ENCODE measurements at places on chromosomes 12 and 14.

- peak; percentile 27 for DNase-seq
These were observed 21.9 kb upstream of the ADIPOR2 start for GRCh38 chr12:1668833-1669543.

GRCh38 chr12:5512601-5512970, 80.7 kb downstream of the NTF3 start:
- DNase-seq: no peak

DNA sequence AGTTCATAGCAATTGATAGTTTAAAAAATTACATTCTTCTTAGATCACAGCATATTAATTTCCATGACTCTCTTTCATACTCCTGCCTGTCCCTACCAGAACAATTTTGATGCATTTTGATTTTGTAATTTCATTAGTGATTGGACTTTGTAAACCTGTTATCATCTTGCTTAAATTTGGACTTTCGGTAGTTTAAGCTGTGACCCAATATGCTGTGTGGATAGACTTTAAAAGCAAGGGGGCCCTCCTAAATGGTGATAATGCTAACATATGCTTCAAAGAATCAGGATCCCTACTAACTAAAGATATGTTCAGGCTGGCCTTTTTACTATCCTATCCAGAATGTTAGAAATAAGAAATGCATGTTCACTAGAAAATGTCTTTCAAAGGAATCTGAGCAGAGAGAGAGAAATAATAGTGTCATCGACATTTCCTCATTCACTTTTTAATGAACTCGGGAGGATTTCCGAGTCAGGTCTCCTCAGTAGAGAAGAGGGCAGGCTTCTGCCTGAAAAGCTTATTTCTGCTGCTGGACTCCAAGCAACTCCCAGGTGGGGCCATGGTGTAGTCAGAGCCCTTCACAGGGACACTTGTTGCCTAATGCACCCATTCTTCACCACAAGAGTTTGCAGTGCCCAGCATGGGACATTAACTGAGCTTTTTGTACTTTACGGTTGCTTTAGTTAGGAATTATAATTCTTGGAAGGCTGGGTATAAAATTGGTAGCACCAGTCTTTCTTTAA, 16.7 kb downstream of the SLC38A4 start:
- DNase-seq: no peak

- DNase-seq: no peak
These were observed 201.9 kb downstream of the AACS start for GRCh38 chr12:125267114-125267513.

DNA sequence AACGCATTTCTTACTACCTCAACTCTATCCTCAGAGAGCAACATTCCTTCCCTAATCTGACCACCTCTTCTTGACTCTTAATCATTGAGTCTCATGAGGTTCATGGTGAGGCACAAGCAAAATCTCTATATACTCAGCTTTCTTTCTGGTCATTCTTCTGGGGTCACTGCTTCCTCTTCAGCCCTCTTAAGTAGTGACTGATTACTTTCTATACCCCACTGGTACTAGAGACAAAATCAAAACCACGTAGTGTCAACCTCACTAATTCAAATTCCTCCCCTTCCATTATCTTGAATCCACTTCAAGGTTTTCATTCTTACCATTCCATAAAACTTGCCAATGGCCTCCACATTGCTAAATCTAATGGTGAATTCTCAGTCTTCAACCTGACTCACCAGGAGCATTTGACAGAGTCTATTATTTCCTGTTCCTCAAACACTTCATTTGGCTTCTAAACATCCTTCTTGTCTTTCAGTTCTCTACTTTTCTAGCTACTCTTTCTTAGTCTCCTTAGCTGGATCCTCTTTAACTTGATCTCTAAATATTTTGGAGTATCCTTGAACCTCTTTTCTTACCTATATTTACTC, 6.8 kb downstream of the WDHD1 start:
- no peak for DNase-seq

GRCh38 chr14:21055432-21056117, 2.0 kb upstream of the RNASE8 start:
- no peak for DNase-seq

DNA sequence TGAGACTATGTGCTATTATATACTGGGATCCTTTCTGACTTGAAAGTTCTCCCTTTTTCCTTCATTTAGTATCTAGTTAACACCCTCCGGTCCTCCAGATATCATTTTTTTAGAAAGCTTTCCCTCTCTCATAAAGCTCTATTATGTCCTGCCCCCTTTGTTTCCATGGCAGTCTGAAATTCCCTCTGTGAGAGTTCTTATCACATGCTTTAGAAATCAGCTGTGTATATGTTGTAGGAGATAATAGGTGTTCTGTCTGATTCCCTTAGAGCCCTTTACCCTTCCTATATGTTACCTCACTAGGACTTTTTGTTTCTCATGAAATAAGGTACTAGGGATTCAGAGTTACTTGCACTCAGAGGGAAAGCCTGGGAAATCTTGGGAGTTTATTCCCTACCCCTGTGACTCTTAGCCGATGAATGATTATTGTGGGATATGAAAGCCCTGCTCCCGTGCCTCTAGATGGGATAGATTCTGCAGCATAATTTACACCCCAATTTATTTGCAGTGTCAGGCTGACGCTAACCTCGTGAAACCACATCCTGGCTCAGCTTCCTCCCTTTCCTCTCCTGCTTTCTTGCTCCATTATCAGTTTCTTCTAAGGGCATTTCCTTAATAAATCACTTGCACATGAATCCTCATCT, 448.4 kb downstream of the MDGA2 start:
- no peak for DNase-seq

GRCh38 chr14:93790966-93791365, 2.7 kb upstream of the PRIMA1 start:
- DNase-seq: no peak

DNA sequence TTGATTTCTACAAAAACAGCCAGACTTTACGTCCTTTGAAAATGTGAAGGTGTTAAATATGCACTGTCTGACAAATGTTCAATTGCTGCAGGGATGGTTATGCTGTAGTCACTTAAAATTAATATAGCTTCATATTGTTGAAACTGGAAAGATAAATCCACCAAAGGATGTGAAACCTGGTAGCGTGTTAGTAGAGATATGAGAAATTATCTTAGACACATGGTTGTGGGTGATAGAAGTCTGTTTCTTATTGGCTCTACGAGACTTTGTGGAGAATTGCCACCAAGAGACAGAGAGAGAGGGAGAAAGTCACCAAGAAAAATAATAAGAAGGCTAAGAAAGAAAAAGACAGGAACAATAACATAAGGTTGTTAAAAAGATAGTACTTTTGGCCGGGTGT, 2.6 kb upstream of the CAPRIN2 start:
- no peak for DNase-seq

- DNase-seq: no peak
These were observed 11.9 kb upstream of the ATP5F1B start for GRCh38 chr12:56657416-56658379.

Data from LHCN-M2 (cell line).